Tibial nerve (tissue), 4 donors: ENCODE measurements at places on chromosomes 7 and 10. TPM values are rescaled to one million over a fixed set of nuclear protein-coding genes. Genes with fewer than 3 reads are reported as not detected.

GRCh38 chr10:121526801-121527221, 71.4 kb downstream of the FGFR2 start:
- no peak overlapping the region for H3K4me3 ChIP-seq
- DNase-seq = no peak
- no peak overlapping the region for H3K27ac ChIP-seq
- H3K36me3 ChIP-seq = no peaks in the 10 kb centered on the region
- H3K27me3 ChIP-seq = peaks cover 14% of the 10 kb centered on the region

DNA sequence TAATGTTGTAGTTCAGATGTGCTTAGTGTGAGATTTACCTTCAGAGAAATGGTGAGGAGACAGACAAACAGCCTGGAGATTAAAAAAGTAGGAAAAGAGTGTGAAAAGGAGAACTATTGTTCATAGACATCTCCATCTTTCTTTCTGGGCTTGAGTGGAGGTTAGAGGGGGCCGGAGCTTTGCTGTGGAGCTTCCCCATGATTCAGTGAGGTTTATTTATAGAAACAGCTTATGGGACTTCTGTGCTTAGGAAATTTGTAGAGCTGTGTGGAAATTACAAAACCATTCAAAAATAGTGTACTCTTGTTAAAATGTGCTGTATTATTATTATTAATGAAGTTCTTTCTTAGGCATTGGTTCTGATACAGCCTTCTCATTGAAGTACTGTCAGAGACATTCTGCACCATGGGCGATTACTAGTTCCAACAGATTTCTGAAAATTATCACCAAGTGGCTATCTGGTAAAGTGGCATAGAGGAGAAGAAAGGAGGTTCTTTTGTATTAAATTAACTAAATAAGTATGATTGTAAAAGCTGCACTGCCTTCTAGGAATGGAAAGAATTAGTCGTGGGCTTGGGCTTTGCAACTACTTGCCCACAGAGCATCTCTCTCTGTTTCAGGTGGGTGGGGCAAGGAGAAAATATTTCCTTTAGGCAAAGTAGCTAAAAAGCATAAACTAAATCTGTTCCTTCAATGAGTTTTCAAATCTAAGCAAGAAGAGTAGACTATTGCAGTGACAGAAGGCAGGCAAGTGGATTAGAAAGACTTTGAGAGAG, 8.7 kb upstream of the TCAF1 start:
- H3K4me1 ChIP-seq = no peaks in the 10 kb centered on the region
- H3K27ac ChIP-seq = no peak overlapping the region
- no peaks in the 10 kb centered on the region for H3K36me3 ChIP-seq
- no peak overlapping the region for H3K4me3 ChIP-seq
- no peak for DNase-seq

- DNase-seq = no peak
- H3K27ac ChIP-seq = no peak overlapping the region
- H3K36me3 ChIP-seq = no peaks in the 10 kb centered on the region
- H3K4me1 ChIP-seq = peaks cover 4% of the 10 kb centered on the region
- no peaks in the 10 kb centered on the region for H3K27me3 ChIP-seq
These were observed 13.0 kb upstream of the AKR1E2 start for GRCh38 chr10:4813023-4813422.

Gene SPRN
- total RNA-seq = not detected

Gene PDGFA
- 33.4 TPM for total RNA-seq

DNA sequence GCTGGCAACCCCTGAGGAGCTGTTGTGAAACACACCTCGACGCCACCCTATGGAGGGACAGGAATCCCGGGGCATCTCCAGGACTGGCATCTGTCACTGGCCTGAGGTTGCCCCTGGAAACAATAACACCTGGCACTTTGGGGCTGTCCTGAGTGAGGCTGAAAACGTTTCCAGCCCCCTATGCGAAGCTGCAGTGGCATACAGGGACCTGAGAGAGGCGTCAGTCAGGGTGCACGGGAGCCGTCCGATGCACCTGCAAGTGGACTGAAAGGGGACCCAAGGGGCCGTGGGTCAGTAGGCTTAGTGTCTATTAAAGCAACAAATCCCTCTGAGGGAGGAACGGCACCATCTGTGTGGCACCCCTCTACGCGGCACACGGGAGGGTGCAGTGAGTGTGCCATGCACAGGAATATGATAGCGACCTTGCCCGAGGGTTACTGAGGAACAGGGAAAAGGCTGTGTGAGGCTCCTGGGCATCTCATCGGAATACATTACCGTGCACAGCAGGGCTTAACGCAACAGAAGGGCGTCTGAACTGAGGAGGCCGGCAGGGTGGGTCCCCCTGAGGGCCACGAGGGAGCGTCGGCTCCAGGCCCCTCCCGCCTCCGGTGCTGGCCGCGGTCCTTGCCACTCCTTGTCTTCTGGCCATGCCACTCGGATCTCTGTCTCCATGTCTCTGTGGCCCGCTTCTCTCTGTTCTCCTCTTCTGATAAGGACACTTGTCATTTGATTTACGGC, 50.4 kb downstream of the FOXL3 start:
- H3K27me3 ChIP-seq = no peaks in the 10 kb centered on the region
- no peak overlapping the region for H3K27ac ChIP-seq
- H3K36me3 ChIP-seq = no peaks in the 10 kb centered on the region
- no peak overlapping the region for H3K4me3 ChIP-seq
- DNase-seq = no peak

Gene MMD2
- 0.63 TPM for total RNA-seq

DNA sequence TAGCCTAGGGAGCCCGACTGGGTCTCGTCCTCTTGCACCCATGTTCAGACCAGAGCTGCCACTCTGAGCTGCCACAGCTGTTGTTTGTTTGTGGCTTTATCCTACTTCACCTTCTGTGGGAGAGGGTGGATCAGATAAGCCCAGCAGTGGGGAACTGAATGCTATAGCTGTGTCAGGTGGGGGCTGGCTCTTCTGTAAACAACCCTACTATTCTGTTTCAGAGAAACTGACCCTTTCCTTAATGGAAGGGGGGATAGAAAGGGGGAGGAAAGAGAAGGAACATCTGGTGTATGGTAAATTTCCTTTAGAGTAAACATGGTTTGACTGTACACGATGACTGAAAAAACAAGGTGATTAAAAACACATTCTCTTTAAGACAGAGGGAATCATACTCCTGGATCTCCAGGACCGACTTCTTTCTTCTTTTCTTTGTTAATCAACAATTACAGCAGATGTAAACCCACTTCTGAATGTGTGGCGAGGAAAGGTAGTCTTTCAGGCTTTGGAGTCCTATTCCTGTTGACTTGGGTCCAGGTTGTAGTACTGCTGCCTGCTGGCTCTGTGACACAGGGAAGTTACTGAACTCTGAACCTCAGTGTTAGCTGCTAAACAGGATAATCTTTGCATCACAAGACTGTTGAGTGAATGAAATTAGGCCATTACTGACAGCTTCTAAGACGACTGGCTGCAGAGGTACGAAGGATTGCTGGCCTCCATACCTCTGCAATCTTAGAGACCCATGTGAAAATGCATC, 6.0 kb downstream of the PRXL2A start:
- H3K27me3 ChIP-seq = no peaks in the 10 kb centered on the region
- no peaks in the 10 kb centered on the region for H3K36me3 ChIP-seq
- no peak for DNase-seq
- peak overlapping the region; percentile 23 for H3K4me3 ChIP-seq
- H3K4me1 ChIP-seq = peaks cover 41% of the 10 kb centered on the region
- H3K27ac ChIP-seq = peak overlapping the region; percentile 81

DNA sequence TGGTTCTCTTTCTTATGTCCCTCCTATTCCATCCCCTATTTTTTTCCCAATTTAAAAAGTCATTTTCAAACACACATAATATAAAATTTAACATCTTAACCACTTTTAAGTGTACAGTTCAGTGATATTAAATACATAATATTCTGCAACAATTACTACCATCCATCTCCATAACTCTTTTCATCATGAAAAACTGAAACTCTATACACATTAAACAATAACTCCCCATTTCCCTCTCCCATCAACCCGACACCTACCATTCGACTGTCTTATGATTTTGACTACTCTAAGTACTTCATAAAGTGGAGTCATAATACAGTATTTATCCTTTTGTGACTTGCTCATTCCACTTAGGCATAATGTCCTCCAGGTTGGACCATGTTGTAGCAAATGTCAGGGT, 2.6 kb downstream of the KIF11 start:
- peaks cover 12% of the 10 kb centered on the region for H3K4me1 ChIP-seq
- H3K4me3 ChIP-seq = no peak overlapping the region

DNA sequence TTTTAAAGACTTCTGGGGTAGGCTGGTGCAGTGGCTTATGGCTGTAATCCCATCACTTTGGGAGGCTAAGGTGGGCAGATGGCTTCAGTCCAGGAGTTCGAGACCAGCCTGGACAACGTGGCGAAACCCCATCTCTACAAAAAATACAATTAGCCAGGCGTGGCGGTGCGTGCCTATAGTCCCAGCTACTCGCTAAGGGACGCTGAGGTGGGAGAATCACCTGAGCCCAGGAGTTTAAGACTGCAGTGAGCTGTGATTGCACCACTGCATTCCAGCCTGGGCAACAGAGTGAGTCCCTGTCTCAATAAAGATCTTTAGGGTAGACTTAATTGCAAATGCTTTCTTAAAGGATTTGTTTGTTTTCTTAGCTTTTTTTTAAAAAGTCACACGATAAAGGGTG, 29.3 kb downstream of the PTPN12 start:
- H3K4me3 ChIP-seq = no peak overlapping the region
- peaks cover 8% of the 10 kb centered on the region for H3K4me1 ChIP-seq
- H3K36me3 ChIP-seq = no peaks in the 10 kb centered on the region
- no peaks in the 10 kb centered on the region for H3K27me3 ChIP-seq

GRCh38 chr10:79241990-79242619, 105.2 kb upstream of the PPIF start:
- no peaks in the 10 kb centered on the region for H3K27me3 ChIP-seq
- H3K27ac ChIP-seq = peak overlapping the region; percentile 71
- H3K4me1 ChIP-seq = peaks cover 54% of the 10 kb centered on the region
- DNase-seq = no peak
